ENCODE measurements at places on chromosomes 13 and 19.

GRCh38 chr19:40584007-40584406 is 7.3 kb downstream of the SHKBP1 start:
- DNase-seq = no peak

GRCh38 chr13:27578121-27579030 is 42.0 kb downstream of the LNX2 start:
- no peak for DNase-seq

- no peak for DNase-seq
Observed at GRCh38 chr19:38452430-38453366, 19.2 kb downstream of the RYR1 start.

DNA sequence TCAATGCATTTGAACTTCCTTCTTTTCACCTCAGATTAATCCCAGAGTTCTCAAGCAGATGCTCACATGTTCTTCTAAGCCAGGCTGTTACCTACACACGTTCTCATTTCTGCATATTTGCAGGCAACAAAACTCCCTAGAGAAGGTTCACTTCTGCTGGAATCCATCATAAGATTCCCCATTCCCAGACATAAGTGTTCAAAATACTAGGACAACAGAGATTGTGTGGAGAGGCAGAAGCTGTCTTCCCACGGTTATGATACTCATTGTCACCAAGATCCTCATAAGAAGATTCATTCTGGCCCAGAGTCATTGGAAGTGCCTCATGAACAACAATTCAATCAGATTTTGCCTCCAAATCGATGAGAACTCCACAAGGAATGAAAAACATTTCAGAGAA is 931.6 kb upstream of the MIR17HG start:
- DNase-seq = no peak

DNA sequence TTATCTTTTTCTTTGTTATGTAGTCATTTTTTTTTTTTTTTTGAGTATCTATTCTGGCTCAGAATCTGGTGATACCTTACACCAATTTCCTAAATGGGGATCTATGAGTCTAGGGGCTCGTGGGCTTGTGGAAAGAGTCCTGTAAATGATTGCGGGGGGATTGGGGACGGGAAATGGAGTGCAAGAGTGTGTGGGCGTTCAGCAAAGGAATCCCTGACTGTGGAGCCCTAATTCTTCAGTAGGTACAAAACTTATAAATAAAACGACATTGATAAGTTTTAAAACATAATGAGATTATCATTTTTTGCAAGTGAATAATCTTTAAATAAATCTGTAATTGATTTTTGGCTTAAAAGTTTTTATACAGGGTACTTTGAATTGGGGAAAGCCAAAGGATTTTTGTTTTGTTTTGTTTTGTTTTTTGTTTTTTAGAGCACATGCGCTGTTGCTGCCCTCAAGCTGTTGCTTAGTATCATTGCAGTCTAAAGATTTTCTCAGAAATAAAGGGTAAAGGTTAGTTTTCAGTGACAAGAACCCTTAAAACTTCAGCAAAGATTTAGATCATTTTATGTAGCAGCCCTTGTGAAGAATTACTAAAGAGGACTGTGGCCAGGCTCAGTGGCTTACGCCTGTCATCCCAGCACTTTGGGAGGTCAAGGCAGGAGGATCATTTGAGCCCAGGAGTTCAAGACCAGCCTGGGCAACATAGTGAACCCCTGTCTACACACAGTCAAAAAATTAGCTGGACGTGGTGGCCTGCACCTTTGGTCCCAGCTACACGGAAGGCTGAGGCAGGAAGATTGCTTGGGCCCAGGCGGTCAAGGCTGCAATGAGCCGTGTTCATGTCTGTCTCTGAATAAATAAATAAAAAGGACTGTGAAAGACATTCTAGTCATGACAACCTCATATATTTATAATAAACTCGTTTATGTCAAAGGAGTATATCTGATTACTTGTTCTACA is 1.7 kb downstream of the ERCC5 start:
- DNase-seq = no peak

- no peak for DNase-seq
Observed at GRCh38 chr13:66644855-66645460, 585.2 kb downstream of the PCDH9 start.

- DNase-seq = no peak
Observed at GRCh38 chr13:100506600-100507422, 81.8 kb downstream of the GGACT start.

- DNase-seq = no peak
Observed at GRCh38 chr13:45178349-45179162, 22.3 kb downstream of the KCTD4 start.

GRCh38 chr13:62629618-62630017 is 1214.0 kb upstream of the PCDH20 start:
- DNase-seq = no peak

GRCh38 chr19:338421-338820 is 6.2 kb downstream of the MIER2 start:
- DNase-seq = no peak

GRCh38 chr19:48122421-48122820 is 11.8 kb upstream of the PLA2G4C start:
- DNase-seq = no peak

GRCh38 chr13:20391597-20392452 is 133.8 kb downstream of the CRYL1 start:
- no peak for DNase-seq

DNA sequence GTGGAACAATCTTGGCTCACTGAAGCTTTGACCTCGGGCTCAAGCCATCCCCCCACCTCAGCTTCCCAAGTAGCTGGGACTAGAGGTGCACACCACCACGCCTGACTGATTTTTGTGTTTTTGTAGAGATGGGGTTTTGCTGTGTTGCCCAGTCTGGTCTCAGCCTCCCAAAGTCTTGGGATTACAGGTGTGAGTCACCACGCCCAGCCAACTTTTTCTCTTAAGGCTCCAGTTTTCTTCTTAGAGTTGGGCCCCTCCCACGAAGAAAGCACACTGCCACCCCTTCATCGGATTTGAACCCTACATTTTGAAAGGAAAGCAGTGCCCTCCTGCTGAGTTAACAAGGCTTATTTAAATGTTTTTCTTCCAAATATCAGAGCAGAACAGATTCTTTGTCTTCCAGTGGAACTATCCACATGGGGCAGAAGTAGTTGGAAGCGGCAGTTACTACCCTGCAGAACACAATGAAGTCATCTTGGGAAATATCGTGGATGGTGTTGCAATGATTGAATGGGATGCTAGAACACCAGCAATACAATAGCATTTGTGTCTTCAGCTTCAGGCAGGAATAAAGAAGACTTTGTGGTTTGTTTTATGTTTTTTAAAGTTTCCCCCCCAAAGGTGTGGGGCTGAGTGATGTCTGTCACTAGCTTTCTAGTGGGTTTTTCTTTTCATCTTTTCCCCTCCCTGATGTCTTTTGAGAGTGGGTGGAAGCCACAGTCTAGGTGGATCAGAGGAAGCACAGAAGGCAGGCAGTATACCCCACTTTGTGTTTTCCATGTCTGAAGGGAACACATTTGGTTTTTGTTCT is 8.9 kb downstream of the ACTN4 start:
- no peak for DNase-seq

DNA sequence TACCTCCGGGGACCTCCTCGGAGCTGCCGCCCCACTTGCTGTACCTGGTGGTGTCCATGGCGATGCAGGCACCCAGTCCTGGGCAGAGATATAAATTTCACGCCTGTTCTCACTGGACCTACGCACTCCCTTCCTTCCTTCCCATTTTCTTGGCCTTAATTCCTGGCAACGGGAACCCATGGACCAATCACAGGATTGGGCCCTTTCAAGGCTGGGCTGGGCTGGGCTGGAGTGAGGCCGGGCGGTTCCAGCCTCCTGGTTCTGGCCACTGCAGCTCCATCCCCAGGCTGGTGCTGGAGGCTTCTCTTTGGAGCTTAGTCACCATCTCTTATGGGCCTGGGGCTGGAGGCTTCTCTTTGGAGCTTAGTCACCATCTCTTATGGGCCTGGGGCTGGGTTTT is at the start of gene CLEC4G:
TSS of gene CLEC4G (minus strand) at position 66 of the 400 bp plus-strand sequence. CDS start at position 58, 8 bp downstream.
- no peak for DNase-seq

DNA sequence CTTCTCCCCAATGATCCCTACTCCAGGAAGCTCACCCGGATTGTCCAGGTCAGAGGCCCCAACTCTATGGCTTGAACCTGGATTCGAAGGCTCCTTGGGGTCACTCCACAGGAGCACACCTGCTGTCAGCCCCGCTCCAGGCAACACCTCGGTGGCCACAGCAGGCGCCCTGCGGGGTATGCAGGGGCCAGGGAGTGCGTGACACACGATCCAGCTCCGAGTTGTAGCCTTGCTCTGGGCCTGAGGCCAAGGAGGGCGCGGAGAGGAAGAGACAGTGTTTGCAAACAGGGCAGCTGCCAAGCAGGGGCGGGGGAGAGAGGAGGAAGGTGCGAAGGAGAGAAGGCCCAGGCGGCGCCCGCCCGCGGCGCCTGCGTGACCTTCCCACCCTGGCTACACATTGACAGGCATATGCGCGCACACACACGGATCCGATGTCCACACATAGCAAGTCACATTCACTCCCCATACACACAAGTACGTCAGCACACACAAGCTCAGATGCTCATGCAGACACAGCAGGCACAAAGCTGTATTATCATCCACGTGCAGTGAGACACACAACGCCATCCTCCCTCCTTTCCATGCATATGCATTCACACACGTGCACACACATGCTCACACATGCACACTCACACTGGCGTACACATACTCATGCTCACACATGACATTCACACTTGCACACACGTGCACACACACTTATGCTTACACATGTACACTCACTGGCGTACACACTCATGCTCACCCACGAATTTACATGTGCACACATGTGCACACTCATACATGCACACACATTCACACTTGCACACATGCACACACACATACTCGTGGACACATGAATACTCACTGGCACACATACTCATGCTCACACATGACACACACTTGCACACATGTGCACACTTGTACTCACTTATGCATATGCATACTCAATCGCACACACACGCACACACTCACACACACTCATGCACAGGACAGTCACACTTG is 10.4 kb downstream of the SBK2 start:
- no peak for DNase-seq

GRCh38 chr13:96898212-96898611 is 96.1 kb downstream of the OXGR1 start:
- no peak for DNase-seq

DNA sequence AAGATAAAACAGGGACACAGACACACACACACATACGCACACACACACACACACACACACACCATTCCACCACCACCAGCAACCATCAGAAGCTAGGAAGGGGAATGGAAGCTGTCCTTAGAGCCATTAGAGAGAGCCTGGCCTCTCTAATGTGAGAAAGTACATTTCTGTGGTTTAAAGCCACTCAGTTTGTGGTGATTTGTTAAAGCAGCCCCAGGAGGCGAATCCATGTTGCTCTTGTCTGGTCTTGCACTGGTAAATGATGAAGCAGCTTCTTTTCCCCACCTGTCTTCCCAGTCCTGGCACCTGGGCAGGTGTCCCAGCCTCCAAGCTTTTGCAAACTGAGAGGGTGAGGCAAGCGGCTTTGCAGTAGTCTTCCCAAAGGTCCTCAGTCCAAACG is 118.9 kb upstream of the KL start:
- no peak for DNase-seq

DNA sequence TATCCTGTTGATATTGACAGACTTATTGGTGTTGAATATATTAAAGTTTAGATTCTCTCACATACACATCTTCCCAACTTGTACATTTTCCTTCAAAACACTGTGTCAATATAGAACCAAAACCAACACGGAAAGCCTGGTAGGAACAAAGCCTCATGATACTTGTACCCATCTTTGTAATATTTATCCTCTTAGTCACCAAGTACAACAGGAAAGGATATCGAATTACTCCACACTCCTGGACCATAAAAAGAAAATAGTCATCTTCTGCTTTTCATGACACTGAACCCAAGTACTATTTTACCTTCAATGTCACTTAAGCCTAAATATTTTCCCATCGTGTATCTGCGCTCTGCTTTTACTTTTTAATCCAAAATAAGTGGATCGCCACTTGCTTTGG is 702.9 kb upstream of the PCDH9 start:
- DNase-seq = no peak

DNA sequence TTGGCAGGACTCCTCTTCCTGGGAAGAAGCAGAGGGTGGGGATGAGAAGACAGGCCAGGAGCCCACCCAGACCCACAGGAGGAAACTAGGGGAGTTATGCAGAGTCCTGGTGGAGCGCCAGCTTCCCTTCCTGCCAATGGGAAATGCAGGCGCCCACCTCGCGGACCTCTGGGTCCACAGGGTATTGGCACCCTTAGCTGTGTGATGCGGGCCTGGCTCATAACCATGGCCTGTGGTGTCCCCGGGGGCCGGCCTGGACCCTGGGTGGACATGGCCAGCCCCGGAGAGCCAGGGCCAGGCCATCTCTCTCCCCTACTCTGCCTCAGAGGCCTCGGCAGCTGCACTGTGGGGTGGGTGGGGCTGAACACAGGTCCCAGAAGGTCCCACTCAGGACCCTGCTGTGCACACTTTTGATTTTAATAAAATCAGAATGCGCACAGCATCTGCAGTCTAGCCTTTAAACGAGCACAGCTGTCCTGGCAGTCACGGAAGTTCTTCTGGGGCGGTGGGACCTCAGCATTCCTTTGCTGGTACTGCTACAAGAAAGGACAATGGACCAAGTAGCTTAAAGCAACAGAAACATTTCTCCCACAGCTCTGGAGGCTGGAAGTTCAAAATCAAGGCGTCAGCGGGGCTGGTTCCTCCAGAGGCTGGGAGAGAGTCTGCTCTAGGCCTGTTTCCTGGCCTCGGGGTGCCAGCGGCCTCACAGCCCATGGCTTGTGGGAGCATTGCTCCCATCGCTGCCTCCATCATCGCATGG is 1.8 kb downstream of the F10 start:
- no peak for DNase-seq

- DNase-seq = no peak
Observed at GRCh38 chr13:73599232-73600128, 534.7 kb downstream of the KLF12 start.

GRCh38 chr19:8832132-8833021 is at the start of the genes MBD3L1 and ZNF558:
Gene MBD3L1, plus strand, starts transcription at chr19:8832377. Its CDS starts 10,302 bp downstream, at chr19:8842679.
Gene ZNF558, minus strand, starts transcription at chr19:8832304. Its CDS starts 9,645 bp downstream, at chr19:8822659.
- DNase-seq = peak; percentile 98

DNA sequence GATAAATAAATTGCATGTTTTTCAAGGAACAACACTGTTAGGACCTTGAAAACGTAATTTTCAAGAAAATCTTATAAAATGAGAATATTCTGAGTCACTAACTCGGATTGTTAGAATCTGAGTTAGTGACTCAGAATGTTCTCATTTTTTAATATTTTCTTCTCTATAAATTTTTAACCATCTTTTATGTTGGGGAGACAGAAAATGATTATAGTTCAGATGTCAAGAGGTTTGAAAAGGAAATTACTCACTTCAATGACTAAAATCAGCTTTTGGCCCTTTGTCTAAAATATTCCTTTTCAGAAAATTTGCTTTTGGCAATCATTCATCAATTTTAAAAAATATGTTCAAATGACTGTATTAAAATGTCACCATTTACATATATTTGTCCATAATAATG is 264.2 kb upstream of the EDNRB start:
- no peak for DNase-seq

GRCh38 chr13:92976657-92977056 is 249.9 kb upstream of the GPC6 start:
- DNase-seq = no peak

- no peak for DNase-seq
Observed at GRCh38 chr13:110363010-110363409, 55.9 kb downstream of the COL4A2 start.

- no peak for DNase-seq
Observed at GRCh38 chr13:23460309-23460708, 26.8 kb upstream of the SACS start.

Measured in stimulated activated CD8-positive, alpha-beta memory T cell treated with anti-CD3 and anti-CD28 coated beads, Interleukin-15, amount 100 ng/mL, for 4 hours (primary cell).